ENCODE measurements at places on chromosomes 12 and 14.

DNA sequence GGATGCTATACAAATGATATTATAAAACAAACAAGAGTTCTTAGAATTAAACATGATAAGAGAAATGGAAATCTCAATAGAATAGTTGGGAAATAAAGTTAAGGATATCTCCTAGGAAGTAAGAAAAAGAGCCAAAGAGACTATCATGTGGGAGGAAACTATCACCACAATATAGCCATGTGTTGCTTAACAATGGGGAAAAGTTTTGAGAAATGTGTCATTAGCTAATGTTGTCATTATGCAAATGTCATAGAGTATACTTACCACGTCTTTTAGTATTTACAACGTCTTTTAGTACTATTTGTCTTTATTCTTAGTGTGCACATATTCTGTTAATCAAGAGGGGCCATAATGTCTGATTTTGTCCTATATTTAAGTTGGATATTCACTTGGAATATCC is 58.7 kb downstream of the ZNF641 start:
- DNase-seq: no peak

DNA sequence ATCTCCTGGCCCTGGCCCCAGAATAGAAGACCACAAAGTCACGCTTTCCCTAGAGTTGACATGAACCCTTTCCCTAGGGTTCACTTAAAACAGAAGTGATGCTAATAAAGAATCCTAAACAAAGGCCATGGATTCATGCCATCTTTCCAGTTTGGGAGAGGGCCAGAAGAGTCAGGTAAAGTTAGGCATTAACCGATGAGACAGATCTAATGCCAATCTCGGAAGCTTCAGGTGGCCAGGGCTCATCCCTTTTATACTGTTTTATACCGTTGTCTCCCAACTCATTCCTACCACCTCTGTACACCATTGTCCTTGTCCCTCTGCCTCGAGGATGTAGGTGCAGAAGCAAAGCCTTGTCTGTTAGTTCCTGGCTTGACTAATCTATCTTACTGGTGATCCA is 22.8 kb upstream of the ACTR10 start:
- DNase-seq: no peak

DNA sequence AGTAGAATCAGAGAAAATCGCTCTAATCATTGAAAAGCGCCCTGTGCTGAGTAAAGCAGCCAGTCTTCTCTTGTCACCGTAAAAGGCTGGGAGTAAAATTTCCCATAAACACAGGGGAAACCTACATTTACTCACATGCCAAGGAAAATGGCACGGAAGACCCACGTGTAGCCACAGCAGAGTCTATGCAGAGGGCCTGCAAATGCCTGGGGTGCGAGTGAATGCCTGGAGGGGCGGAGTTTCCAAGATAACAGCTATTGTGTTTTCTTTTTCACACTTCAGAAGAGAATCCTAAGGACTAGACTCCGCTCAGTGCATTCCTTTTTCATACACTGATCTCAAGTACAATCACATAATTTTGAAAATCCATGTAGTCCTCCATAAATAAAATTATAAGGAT is 159.9 kb upstream of the FOXN3 start:
- DNase-seq: no peak

GRCh38 chr12:48903982-48904411 is 21.3 kb downstream of the FKBP11 start:
- peak; percentile 85 for DNase-seq

GRCh38 chr14:72902801-72903530 is 9.1 kb upstream of the DPF3 start:
- no peak for DNase-seq
